GM10248 (cell line): ENCODE measurements at places on chromosomes 4 and X.

GRCh38 chrX:118392716-118393115, 46.8 kb downstream of the WDR44 start:
- no peak for DNase-seq

DNA sequence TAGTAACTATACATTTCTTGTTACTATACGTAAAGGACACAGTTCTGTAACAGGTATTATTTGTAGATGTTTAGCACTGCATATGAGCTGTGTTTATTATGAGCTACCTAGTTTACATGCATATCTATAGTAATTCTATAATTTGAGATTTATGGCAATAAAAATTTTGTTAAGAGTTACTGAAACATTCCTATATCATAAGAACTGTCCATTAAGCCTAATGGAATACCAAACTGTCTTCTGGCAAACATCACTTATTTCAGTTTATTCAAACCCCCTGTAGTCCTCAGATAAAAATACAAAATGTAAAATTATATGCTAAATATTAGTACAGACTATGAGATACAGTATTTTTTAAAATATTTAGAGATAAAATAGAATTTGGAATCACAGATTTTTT, 205.2 kb downstream of the ADGRL3 start:
- DNase-seq: no peak

DNA sequence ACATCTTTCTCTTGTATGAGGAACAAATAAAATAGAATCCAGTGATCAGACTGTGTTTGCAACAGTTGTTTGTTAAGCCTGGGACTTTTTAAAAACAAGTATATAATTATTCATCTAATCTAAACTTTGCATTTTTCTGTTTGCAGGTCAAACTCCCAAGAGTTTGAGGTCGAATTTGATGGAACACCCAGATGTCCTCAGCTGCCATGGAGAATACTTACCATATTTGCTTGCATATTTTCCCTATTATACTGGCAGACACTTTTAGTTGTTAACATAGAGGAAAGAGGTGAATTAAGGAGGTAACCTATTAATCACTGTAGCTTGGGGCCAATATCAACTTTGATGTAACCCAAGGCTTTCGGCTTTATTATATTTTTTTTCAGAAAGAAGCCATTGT, 401.5 kb upstream of the DIPK2B start:
- DNase-seq: no peak

- no peak for DNase-seq
Measured at GRCh38 chrX:122464341-122464740, 719.7 kb upstream of the GRIA3 start.

DNA sequence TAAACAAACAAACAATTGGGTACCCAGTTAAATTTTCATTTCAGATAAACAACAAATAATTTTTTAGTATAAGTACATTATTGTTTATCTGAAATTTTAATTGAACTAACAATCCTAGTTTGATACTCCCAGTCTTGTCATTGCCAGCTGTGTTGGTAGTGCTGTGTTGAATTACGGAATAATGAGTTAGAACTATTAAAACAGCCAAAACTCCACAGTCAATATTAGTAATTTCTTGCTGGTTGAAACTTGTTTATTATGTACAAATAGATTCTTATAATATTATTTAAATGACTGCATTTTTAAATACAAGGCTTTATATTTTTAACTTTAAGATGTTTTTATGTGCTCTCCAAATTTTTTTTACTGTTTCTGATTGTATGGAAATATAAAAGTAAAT, 2.9 kb downstream of the CXCL8 start:
- no peak for DNase-seq

GRCh38 chrX:6021316-6022091, 207.2 kb downstream of the NLGN4X start:
- peak; percentile 31 for DNase-seq

- DNase-seq: no peak
Measured at GRCh38 chr4:24850674-24851073, 55.3 kb downstream of the SOD3 start.

DNA sequence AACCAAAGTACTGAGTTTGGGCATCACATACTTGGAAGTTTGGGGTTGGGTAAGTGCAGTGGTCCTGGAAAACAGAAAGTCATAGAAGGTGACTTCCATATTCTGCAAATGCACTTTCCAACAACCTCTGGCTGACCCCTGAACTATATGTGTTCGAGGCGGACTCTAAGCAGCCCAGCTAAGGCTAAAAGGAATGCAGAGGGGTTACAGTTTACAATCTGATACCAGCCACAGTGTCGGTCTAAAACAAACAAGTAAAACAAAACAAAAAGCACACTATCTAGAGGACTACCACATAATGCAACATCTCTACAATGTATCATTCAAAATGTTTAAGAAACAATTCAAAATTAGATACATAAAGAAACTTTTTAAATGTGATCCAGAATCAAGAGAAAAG, 185.6 kb downstream of the ADAMTS3 start:
- DNase-seq: no peak

DNA sequence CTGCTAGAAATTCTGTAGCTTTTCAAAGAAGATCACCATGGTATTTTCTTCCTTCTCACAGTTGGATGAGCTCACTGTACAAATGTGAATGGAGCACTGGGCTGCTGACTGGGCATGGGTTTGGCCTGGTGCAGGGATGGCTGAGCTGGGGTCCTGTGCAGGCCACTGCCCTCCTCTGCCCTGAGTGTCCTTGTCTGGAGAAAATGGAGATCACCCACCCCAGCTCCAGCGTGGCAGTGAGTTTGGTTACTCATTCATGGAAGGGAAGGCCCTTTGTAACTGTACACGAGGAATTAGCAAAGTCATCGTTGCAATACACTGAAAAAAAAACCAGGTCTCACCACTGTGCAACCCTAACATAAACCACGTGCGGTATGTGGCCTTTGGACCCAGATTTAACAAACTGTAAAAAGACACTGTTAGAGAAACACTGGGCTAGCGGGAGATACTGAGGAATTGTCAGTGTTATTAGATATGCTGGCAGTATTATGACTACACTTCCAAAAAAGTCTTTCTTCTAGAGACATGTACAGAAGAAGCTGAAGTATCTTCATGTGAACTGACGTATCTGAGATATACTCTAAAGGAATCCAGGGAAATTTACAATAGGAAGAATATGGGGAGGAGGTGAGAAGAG, 16.1 kb upstream of the TBC1D14 start:
- DNase-seq: no peak

GRCh38 chrX:149837639-149838038, 43.3 kb upstream of the MAGEA8 start:
- DNase-seq: no peak

GRCh38 chrX:9943420-9943819, 23.7 kb upstream of the CLDN34 start:
- no peak for DNase-seq

GRCh38 chrX:111041018-111041462, 55.0 kb upstream of the PAK3 start:
- DNase-seq: no peak

DNA sequence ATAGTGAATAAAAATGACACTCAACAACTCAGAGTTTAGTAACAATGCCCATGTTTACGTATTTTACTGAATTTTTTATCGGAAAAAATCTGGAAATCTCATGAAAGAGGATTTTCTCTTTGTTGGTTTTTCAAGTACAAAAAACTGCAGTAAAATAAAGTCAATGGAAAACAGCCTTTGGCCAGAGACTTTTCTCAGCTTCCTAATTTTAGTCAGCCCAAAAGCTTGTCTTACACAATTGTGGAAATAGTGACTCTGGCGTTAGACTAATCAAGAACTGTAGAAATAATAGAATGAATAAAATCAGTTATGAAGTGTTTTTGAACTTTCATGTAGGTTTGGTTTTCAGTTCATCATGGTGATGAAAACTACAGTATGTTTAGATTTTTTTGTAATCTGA, 234.7 kb downstream of the DKK2 start:
- no peak for DNase-seq

DNA sequence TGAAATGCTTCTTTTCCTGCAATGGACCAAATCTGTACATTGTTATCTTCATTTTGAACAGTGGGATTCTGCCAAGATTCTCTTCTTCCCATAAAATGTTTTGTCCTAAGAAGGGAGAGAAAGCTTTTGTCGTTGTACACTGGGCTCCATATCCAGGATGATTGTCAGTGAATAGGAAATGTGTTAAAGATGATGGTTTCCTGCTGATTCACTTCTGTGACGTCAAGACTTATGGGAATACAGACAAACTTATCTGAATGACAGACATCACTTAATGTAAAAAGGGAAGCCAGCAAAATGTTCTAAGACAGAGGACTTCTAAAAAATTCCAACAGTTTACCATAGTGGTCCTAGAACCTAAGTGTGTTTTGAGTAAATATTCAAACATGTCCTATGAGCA, 53.7 kb upstream of the HPF1 start:
- DNase-seq: no peak

- DNase-seq: no peak
Measured at GRCh38 chr4:95798003-95798402, 41.9 kb upstream of the PDHA2 start.

DNA sequence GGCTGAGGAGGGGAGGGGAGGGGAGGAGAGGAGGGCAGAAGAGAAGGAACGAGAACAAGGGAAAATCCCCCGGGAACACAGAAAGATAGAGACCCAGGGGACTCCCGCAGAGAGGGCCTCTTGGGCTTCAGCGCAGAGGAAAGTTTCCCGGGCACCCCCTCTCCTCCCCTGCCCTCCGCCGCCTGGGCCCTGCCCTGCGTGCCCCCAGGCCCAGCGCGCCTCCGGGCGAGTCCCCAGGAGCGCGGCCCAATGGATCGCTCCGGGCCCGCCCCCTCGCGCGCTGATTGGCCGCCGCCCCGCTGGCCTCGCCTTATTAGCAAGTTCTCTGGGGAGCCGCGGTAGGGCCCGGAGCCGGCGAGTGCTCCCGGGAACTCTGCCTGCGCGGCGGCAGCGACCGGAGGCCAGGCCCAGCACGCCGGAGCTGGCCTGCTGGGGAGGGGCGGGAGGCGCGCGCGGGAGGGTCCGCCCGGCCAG, at the start of gene MSX1:
TSS of gene MSX1 (plus strand) at position 341 of the 474 bp plus-strand sequence. CDS start 235 bp downstream, outside the sequence.
- DNase-seq: peak; percentile 86

- DNase-seq: no peak
Measured at GRCh38 chr4:79652232-79652631, 244.2 kb upstream of the GK2 start.

DNA sequence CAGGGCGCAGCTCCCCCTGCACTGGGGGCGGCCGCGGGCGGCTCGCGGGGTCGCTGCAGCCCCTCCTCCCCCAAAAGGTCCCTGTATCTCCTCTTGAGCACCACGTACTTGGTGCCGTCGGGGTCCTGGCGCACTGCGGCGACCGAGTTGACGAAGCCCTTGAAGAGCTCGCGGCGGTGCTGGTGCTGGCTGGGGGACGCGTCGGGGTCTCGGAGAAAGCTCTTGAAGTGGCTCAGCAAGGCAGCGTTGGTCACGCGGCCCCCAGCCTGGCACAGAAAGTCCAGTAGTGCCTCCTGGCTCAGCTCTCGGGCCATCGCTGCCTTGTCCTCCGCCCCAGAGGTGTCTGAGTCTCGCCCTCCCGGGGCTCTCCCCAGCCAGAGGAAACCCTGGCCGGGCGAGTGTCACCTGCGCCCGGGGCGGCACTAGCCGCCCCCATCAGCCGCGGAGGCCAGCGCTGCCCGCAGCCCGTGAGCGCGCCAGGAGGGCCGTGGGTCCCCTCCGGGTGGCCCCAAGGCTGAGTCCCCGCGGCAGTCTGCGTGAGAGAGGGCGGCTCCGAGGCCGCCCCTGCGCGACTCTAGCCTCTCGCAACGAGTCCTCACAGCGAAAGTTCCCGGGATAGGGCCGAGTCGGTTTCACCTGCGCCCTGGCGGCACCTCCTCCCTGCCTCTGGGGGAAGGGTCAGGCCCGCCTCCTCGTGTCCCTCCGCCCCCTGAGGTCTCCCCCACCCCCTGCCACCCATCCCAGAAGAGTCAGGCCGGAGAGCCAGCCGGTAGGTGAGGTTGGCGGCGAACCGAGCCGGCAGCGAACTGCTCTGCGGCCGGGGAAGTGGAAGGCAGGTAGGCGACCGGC, at the start of gene SOWAHB:
TSS of gene SOWAHB (minus strand) at position 609 of the 849 bp plus-strand sequence. CDS start at position 314, 295 bp downstream.
- DNase-seq: peak; percentile 40

GRCh38 chrX:123308658-123309057, 124.6 kb downstream of the GRIA3 start:
- no peak for DNase-seq

- no peak for DNase-seq
Measured at GRCh38 chrX:150365990-150366911, 3.1 kb downstream of the MAMLD1 start.

DNA sequence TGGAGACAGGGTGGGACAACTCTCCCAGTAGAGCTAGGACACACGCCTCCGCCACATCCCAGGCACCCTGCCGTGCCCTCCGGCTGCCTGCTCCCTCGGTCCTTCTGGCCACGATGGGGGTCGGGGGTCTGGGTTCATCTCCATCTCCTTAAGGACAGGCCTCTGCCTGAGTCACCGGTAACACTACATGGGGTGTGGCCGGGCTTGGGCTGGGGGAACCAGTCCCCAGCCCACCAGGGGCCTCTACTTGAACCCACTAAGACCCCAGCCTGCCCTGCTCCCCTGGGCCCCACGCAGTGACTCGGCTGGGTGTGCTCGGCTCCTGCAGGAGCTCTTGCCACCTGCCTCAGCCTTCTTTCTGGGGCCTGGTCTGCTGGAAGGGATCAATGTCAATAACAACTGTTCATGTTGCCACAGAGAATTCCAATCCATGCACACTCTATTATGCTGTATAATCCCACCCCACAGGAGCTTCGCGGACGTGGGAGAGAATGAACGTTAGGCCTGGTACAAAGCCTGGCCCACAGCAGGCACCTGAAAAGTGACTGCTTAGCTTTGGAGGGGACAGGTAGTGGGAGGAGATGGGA, 177.7 kb upstream of the PSAPL1 start:
- DNase-seq: no peak

DNA sequence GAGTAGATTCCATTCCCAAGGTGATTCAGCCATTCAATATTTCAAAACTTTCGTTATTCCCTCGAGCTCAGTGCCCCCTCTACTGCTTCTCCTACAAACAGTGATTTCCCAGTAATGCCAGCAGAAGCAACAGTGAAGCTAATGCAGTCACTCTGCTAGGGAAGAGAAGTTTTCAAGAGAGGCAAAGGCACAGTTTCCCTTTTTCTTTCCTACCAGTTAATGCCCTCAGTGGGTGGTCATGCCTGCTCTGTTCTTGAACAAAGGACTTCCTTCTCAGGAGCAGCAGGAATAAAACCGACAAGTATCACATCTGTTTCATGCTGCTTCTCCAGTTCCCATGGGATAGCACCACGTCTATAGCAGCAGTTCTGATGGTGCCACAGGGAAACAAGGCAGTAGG, 317.2 kb downstream of the TENM3 start:
- DNase-seq: no peak

DNA sequence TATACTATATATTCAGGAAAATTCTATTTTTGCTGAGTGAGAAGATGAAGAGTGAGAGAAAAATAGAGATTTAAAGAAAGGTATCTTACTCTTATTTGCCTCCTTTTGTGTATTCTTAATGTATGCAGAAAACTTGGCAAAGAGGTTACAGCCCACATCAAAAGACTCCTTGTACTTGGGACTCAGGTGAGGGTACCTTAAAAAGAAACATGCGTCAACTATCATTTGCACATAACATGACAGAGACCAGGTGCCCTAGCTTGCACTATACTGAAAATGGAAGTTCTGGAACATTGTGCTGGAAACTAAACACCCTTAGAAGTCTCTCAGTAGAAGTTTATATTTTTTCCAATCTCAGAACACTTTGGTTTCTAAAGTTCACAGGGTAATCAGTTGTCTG, 15.6 kb upstream of the RAB39B start:
- DNase-seq: no peak
